ENCODE measurements at places on chromosomes 16 and 17.

- no peak for DNase-seq
Observed at GRCh38 chr16:29860218-29860617, 2.8 kb downstream of the CDIPT start.

GRCh38 chr17:78665952-78666920, 89.0 kb upstream of the DNAH17 start:
- DNase-seq, result peak; percentile 37

GRCh38 chr17:79041041-79041570, 17.1 kb downstream of the C1QTNF1 start:
- DNase-seq, result peak; percentile 20

DNA sequence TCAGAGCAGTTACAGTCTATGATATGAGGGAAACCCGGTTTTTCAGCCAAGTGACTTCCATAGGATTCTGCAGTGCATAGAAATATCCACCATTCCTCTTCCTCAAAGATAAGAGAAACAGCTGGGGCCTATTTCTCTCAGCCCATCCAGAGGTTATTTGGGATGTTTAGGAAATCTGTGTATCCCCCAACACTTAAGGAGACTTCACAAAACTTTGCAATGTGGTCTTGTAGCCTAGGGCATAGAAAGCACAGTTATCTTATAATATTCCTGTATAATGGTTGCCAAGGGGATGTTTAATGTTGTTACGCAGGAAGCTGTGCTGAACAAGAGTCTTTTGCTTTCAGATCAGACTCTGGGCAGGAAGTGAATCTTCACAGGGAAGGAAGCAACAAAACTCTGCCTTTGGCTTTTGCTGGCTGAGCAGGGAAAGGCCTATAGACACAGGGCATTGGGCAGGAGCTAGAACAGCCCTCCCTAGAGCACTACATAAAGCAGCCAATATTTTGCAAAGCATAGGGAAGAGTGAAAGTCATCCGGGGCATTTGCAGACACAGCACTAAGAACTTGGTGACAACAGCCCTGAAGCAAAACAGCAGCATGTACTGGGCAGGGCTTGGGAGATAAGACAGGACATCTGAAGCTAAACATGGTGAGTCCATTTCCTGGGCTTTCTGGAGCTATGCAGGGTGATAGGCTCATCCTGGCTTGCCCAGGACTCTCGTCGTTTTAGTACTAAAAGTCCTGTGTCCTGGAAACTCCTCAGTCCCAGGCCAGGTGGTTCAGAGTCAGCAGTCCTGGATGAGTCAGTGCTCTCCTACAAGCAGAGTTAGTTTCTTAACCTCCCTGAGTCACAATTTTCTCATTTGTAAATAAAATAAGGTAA, 18.7 kb upstream of the BEAN1 start:
- no peak for DNase-seq

DNA sequence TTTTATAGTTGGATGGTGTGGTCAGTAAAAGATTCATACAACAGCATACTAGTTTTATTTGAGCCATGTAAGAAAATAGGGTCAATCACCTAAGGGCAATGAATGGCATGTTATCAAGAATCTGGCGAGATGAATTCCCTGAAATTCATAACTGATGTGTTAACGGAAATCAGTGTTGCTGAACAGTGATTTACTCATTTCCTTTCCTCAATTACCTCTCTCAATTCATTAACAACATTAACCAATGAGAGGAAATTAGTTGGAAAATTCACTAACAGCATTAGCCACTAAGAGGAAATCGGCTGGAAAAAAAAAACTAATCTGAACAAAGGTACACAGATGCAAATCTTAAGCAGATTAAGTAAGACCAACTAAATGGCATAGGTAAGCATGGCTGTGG, 6.3 kb downstream of the CMTR2 start:
- DNase-seq, result no peak

DNA sequence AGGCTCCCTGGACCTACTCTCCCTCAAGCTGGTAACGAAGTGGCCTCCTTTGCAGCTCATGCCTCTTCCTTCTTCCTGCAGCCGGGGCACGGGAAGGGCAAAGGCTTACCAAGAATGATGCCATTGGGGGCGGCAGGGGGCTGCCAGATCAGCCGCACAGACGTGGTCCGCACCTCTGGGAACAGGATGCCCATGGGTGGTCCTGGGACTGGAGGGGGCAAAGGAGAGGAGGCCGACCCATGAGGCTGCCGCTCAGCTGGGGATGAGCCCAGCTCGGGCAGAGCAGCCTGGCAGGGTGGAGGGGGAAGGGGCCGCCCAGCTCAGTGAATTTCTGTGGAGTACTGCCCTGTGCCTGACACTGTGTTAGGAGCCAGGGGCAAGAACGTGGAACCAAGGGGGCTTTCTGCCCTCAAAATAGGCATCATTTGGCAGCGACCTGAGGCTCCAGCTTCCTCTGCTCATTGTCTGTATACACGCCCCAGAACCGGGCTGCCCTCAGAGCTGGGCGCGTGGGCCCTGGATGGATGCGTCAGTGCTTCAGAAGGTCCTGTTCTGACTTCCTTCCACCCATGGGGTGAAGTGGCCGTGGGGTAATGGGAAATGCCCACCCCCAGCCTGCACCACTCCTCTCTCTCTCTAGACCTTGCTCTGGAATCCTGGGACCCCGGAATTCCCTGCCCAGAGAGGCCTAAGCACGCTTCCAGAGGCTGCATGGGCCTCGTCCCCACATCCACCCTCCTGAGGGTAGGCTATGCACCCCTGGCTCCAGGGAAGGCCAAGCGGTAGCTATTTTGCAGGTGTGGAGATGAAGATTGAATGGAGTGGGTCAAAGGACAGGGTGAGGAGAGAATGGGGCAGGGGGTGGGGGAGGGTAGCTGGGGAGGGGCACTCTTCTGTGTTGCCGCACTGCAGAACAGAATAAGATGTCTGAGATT, 79.8 kb upstream of the CDC42EP4 start:
- no peak for DNase-seq

- peak; percentile 74 for DNase-seq
Observed at GRCh38 chr16:1159973-1160772, 7.3 kb downstream of the CACNA1H start.

- no peak for DNase-seq
Observed at GRCh38 chr17:38420518-38420917, 7.7 kb upstream of the ARHGAP23 start.

DNA sequence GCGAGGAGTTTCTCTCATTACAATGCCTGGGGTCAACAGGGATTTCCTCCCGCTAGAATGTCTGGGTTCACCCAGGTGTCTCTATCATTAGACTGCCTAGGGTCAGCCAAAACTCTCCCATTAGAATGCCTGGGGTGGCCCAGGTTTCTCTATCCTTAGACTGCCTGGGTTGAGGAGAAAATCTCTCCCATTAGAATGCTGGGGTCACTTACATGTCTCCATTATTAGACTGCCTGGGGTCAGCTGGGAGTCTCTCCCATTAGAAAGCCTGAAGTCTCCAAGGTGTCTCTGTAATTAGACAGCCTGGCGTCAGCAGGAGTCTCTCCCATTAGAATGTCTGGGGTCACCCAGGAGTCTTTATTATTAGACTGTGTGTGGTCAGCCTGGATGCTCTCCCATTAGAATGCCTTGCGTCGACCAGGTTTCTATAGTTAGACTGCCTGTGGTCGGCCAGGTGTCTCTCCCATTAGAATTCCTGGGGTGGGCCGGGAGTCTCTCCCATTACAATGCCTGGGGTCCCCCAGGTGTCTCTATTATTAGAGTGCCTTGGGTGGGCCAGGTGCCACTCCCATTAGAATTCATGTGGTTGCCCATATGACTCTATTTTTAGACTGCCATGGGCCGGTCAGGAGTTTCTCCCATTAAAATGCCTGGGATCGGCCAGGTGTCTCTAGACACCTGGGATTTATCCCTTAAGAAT, 2272.1 kb downstream of the TP53TG3F start:
- no peak for DNase-seq

GRCh38 chr17:59330053-59330942, 1.2 kb upstream of the YPEL2 start:
- DNase-seq, result no peak

DNA sequence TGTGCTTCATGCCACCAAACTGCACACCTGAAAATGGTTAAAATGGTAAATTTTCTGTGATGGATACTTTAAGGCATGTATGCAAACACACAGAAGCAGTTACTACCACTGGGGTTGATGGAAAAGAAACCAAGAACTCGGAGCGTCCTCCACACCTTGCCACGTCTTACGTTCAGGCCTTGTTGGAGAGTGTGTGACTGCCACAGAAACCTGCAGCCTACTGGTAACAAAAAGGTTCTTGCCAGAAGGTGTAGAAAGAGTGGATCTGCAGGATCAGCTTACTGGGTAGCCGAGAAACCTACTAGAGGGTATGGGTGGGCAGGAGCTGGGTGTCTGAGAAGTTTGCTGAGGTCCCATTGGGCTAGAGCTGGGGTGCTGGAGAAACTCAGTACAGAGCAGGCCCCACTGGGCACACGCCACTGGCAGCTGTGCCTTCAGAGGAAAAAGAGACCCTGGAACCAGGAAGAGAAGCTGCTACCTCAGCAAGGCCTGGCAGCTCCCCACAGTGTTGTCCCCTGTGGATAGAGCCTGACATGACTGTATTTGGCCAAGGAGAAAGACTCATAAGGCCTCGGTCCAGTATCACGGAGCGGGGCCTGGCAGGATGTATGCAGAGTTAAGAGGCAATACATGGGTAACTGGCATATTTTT, 204.6 kb downstream of the SEC14L1 start:
- no peak for DNase-seq

GRCh38 chr17:47640076-47640475, 9.6 kb upstream of the KPNB1 start:
- no peak for DNase-seq

- no peak for DNase-seq
Observed at GRCh38 chr16:31371008-31371407, 16.0 kb downstream of the ITGAX start.

DNA sequence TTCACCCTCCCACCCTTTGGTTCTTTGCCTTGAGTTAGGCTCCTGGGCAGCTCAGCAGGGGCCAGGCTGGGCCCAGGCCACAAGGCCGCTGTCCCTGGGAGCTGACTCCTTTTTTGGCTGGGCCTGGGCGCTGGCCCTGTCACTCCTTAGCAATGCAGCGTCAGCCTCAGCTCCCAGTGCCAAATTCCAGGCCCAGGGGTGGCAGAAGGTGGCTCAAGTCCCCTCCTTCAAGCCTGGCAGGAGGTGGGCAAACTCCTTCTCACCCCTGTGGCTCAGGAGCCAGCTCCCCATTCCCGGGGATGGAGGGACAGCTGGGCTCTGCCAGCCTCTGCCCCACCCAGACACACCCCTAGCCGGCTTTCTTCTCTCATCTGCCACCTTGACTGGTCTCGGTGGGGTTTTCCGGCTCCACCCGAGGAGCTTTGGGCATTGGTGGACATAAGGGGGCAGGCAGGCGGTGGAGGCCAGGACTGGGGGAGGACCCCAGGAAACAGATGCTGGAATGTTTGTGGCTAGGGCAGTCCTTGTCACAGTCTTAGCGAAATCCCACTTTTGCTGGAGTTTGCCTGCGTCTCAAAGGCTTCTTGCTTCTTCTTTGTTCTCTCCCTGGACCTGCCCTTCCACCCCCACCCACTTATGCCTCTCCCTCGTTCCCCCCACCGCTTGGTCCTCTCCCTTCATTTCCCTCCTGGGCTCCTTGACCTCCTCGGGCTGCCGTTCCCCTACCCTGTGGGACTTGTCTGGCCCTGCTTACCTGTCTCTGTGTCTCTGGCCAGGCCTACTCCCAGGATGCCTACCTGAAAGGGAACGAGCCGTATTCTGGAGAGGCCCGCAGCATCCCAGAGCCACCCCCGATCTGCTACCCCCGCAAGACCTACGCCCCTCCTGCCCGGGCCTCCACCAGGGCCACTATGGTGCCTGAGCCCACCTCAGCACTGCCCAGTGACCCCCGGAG, 37.4 kb downstream of the ARHGAP23 start:
- DNase-seq, result peak; percentile 63

- peak; percentile 68 for DNase-seq
Observed at GRCh38 chr17:66200685-66201092, 8.8 kb upstream of the CEP112 start.

DNA sequence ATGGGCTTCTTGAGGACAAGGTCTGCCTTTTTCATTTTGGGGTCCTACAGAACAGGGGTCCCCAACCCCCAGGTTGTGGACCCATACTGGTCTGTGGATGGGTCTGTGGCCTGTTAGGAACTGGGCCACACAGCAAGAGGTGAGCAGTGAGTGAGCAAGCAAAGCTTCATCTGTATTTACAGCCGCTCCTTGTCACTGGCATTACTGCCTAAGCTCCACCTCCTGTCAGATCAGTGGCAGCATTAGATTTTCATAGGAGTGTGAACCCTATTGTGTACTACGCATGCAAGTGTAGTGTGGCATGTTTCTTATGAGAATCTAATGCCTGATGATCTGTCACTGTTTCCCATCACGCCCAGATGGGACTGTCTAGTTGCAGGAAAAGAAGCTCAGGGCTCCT, 33.9 kb downstream of the ERN1 start:
- no peak for DNase-seq

DNA sequence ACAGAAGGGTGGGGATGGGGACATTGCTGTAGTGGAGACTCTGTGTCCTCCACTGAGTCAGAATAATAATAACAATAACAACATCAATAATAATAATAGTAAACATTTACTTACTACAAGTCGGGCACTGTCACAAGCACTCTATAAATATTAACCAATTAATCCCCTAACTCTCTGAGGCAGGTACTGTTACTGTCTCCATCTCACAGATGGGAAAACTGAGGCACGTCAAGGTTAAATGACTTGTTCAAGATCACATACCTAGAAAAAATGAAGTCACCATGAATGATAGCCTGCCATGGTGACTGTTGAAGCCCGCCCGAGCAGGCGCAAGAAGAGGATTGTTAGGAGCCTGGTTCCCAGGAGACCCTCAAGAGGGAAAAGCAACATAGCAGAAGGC, 10.2 kb downstream of the PRR29 start:
- DNase-seq, result no peak

DNA sequence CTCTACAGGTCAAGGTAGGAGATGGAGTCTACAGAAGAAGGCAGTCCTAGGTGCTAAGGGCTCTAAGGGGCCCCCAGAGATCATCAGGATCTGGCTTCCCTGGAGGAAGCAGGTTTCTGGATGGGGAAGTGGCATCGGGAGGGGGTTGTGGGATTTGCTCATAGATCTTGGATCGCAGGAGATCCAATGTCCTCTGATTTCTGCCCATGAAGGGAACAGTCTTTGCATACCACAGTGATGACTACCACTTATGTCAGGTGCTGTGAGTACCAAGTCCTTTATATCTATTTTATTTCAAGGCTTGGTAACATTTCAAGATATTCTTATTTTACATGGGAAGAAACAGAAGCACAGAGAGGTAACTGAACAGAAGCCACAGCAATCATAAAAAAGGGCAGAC, 164.0 kb downstream of the RGS9 start:
- no peak for DNase-seq
